ENCODE measurements at places on chromosomes 7 and 10.

- DNase-seq: no peak
Observed at GRCh38 chr10:58477902-58478301, 34.8 kb upstream of the BICC1 start.

DNA sequence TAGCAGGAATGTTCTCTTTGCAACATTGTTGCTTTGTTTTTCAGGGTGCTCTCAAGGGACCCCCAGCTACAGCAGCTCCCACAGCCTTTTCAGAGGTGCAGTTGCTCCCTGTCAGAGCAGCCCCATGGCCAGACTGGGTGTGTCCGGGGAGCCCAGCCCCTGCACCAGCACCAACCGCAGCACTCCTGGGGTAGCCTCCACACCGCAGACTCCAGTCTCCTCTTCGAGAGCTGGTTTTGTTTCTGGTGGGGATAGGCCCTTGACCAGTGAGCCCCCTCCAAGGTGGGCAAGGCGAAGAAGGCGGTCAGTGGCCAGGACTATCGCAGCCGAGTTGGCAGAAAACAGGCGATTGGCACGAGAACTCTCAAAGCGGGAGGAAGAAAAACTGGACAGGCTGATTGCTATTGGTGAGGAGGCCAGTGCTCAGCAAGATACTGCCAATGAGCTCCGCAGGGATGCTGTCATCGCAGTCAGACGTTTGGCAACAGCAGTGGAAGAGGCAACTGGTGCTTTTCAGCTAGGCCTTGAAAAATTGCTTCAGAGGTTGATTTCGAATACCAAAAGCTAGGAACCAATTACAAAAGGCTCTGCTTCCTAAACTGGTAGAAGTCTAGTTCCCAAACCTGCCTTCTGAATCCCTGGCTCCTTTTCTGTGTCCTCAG, 5.4 kb downstream of the HSPA14 start:
- no peak for DNase-seq

GRCh38 chr10:130507461-130507860, 371.3 kb downstream of the GLRX3 start:
- DNase-seq: no peak

DNA sequence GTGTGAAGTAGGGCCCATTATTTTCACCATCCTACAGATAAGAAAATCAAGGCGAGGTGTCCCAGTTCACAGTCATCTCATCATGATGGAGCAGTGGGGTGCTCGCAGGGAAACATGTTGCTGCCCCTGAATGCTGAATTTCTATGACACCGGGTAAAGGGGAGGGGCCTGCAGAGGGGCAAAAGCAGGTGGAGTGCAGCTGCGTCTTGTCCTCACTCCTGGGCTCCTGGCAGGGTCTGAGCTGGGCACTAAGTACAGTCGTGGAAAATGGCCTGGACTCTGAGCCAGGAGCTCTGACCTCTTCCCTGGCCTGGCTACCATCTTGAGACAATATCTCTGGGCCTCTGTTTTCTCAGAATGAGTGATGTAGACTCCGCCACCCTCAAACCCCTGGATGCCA, 253.1 kb upstream of the PITRM1 start:
- no peak for DNase-seq

DNA sequence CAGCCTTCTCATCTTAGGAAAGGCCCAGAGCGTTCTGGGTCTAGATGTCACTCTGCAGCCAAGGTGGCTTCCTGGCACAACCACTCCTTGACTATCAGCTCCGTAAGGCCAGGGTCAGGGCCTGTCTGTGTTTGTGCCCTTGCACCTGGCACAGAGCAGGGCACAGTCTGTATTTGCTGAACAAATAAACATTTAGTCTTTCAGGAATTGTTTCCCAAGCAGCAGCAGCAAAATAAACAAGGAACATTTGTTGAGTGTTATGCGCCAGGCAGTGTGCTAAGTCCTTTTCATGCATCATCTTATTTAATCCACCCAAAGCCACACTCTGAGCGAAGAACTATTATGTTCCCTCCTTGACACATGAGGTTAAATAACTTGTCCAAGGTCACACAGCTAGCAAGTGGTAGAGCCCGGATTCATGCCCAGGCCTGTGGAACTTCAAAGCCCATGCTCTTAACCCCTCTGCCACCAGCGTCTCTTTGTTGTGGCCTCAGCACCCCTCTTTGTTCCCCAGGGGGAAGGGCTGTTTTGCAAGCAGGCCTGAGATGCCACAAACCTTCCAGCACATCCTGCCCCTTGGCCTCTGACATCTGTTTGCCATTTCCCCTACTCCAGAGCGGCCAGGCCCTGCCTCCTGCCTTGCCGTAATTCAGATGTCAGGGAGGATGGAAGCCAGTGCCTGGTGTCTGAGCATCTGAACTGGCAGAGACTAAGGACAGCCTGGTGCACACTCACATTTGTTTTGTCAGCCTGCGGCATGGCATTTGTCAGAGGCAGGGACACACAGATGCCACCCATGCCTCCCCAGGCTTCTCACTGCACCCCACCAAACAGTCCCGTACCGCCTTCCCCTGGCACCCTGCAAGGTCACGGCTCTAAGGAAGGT, 325.8 kb upstream of the ZMIZ1 start:
- no peak for DNase-seq

DNA sequence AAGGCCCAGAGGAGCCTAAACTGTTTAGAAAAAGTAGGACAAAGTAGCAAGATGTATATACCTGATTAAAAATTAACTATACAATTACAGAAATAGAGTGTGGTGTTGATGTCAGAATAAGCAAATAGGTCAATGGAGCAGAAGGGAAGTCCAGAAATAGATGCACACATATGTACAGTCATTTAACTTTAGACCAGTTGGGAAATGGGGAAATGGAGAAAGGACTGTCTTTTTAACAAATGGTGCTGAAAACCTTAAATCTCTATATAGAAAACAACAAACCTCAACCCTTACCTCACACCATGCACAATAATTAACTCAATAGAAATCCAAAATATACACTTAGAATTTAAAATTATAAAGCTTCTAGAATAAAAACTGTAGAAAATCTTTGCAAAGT, 72.2 kb downstream of the CH25H start:
- DNase-seq: no peak

GRCh38 chr10:69747179-69747578, 54.5 kb upstream of the COL13A1 start:
- no peak for DNase-seq

GRCh38 chr7:28988810-28989209, 30.7 kb upstream of the TRIL start:
- no peak for DNase-seq

- DNase-seq: no peak
Observed at GRCh38 chr7:67610897-67611296, 614.3 kb downstream of the TYW1 start.

- no peak for DNase-seq
Observed at GRCh38 chr7:43535031-43535451, 47.9 kb upstream of the STK17A start.

GRCh38 chr10:84432891-84433290, 104.5 kb downstream of the CCSER2 start:
- DNase-seq: no peak

- no peak for DNase-seq
Observed at GRCh38 chr7:386385-386784, 96.4 kb downstream of the FOXL3 start.

- DNase-seq: no peak
Observed at GRCh38 chr7:42097752-42098151, 139.3 kb downstream of the GLI3 start.

GRCh38 chr10:117355072-117355471, 20.2 kb downstream of the PDZD8 start:
- DNase-seq: no peak

DNA sequence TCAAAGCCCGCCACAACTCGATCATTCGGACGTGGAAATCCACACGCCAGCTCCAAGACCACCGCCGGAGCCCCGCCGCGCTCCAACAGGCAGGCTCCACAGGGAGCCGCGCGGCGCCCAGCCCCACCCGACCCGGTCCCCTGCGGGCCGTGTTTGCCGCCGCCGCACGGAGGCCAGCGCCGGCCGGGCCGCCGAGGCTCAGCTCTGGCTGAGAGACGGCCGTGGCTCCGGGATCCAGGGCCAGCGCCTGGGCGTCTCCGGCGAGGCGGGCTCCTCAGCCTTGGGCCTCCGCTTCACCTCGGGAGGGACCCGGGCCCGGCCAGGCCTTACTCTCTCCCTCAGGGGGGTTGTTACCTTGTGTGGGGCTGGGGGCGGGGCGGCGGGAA, 333 bp downstream of the SMNDC1 start:
- DNase-seq: no peak

GRCh38 chr7:12211711-12212485, 804 bp downstream of the TMEM106B start:
- no peak for DNase-seq

DNA sequence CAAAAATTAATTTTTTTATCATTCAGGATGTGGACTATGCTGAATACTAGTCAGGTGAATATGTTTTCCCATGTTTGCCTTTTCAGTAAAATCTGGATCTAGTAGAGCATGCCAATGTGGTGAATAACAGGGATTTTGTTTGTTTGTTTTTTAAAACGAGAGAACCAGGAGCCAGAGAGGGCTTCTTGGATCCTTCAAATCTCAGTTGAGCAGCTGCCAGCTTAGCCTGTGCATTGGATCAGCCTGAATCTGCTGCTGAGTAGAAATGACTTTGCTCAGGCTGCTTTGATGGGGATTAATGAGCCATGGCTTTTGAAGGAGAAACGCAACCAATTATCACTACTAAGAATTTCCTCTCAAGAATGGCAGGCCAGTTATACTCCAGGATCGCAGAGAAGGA, 493.8 kb downstream of the ARL4A start:
- no peak for DNase-seq
